Thoracic aorta (tissue), 2 donors: ENCODE measurements at places on chromosomes 11 and 22. TPM values are rescaled to one million over a fixed set of nuclear protein-coding genes. Genes with fewer than 3 reads are reported as not detected.

C11orf87 gene
- total RNA-seq, result not detected

ARHGAP20 gene
- total RNA-seq, result 3.5 TPM

- DNase-seq, result no peak
These were observed 1.6 kb downstream of the SMIM38 start for GRCh38 chr11:69157156-69157821.

DNA sequence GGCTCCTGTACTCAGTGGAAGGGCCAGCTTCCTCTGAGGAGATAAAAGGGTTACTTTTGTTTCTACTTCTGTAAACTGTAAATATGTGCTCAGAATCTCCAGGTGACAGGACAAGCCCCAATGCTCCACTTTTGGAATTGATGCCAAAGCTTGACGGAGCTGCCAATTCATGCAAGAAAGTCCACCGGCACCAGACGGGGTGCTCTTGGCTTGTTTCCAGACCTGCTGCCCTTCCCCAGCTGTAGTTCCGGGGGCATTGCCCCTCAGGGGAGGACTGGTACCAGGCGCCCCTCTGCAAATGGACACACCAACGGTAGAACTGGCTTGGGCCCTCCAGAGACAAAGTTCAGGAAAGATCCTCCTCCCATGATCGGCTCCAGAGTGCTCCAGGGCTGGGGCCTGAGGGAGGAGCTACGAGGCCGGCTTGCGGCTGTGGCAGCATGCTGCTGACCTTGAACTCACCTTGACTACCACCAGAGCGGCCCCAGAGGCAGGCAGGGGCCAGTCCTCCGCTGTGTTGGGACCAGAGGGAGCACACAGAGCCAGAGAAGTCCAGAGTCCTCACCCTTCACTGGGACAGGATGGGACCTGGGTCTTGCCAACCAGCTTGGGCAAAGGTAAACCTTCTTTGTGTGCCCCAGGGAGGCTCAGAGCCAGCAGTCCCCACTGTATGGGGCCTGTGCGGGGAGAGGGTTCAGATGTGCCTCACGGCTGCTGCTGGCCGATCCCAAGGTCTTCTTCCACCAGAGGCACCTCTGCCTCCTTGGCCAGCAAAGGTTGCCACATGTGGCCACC, 17.8 kb upstream of the OAF start:
- no peak for DNase-seq

- DNase-seq, result no peak
These were observed 816.3 kb downstream of the BRD1 start for GRCh38 chr22:49011379-49011768.
